ENCODE measurements at places on chromosomes 4 and X. TPM values are rescaled to one million over a fixed set of nuclear protein-coding genes. Genes with fewer than 3 reads are reported as not detected.

DNA sequence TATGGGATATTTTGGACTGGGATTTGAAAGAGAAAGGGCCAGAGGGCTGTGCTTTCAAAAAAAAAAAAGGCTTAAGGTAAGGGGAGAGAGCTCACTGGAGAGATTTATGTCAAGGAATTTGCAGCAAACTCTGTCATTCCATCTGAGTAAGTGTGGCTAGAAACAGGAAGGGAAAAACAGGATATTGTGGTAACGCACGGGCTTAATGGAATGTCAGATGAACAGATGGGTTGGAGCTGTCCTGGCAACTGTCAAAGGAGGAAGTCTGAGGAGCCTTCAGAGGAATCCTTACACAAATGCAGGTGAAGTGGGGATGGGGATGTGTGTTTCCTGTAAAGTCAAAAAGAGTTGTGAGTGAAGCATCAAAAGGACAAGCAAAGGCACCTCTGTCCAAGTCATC, 15.1 kb upstream of the NKX3-2 start:
- DNase-seq = no peak

DNA sequence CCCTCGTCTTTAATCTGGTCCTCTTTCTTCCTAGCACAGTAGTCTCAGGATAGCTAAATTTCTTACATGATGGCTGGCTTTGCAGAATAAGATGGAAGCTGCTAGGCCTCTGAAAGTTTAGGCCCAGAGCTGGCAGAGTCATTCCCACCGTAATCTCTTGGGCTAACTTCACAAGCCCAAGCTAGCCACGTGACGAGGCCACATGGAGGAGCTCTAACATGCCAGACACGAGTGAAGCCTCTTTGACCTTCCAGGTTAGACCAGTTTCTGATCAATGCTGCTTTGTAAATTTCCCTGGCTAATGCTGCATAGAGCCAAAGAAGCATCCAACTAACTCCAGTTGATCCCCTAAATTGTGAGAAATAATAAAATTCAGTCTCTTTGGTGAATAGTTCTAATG, 9.5 kb upstream of the CENPE start:
- no peak for DNase-seq

DNA sequence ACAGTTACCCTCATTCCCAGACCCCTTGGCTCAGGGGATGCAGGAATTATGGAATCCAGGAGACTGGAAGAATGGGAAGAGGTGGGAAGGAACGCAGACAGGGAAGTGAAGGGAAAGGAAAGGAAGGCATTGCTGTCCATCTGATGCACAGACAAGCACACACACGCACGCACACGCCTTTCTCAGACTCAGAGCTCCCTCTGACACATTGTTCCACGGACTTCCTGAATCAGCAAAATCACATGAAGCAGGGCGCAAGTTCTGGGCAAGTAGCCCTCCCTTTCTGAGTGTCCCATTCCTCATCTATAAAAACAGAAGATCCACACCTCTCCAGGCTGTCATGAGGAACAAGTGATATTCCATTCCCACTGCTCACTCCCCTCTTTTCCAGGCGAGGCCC, 13.2 kb downstream of the IQSEC2 start:
- no peak for DNase-seq

GRCh38 chr4:161448550-161449180, 715.1 kb downstream of the FSTL5 start:
- no peak for DNase-seq

- no peak for DNase-seq
Observed at GRCh38 chrX:79153348-79153747, 8.9 kb downstream of the GPR174 start.

- DNase-seq = no peak
Observed at GRCh38 chr4:6771229-6771671, 11.3 kb upstream of the KIAA0232 start.

- DNase-seq = no peak
Observed at GRCh38 chr4:93540562-93540961, 288.0 kb upstream of the ATOH1 start.

The CTAG1A gene
- not detected for total RNA-seq

- no peak for DNase-seq
Observed at GRCh38 chrX:46279925-46280313, 265.3 kb downstream of the ZNF674 start.

GRCh38 chrX:340121-340520, 21.5 kb upstream of the GTPBP6 start:
- no peak for DNase-seq

DNA sequence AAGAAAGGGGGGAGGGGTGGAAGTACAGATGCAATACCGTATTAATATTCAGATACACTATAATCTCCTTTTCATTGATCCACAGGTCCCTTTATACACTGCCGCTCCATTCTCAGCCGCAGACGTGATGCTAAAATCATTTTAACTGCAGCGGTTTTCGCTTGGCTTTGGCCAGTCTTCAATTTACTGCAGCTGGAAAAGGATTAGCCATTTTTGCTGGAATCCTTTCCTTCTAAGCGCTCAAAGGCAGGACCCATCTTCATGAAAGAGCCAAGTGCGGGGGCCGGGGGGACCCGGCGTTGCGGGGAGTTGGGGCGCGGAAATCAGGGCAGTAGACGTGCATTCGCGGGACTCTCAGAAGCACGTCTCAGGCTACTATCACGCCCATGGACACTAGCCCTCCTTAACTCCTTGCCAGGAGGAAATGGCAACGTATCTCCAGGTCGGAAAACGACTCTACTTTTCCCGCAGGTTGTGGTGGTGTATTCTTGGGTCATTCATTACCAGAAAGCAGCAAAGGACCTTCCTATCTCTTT, 1.7 kb upstream of the PCDH10 start:
- DNase-seq = peak; percentile 6

- no peak for DNase-seq
Observed at GRCh38 chr4:161256172-161256571, 907.6 kb downstream of the FSTL5 start.

Measured in neural crest cell (in vitro differentiated cells).